Left ventricle myocardium superior (tissue), 1 donor: ENCODE measurements at places on chromosomes 2 and 18.

DNA sequence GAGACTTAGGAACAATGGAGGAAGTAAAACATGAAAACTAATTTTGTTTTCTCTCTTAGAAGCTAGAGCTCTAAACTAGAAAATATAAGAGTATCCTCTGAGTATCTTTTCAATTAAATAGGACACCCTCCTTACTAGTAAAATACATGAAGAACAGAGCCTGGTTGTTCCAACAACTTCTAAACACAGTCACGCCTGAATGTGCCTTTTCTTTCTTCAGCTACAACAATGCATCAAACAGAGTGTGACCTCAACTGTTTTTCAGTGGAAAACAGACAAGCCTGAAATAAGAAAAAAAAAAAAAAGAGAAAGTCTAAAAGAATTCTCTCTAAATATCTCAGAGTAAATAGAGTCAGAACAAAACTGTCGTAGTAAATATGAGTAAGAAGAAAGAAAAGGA lies 928.8 kb downstream of the CNTNAP5 start:
- no peak for DNase-seq

GRCh38 chr18:76564655-76565237 lies 69.7 kb upstream of the ZNF516 start:
- no peak for DNase-seq

GRCh38 chr2:135219226-135219625 lies 167.1 kb downstream of the RAB3GAP1 start:
- DNase-seq, result no peak

GRCh38 chr2:240655931-240656886 lies 26.5 kb downstream of the AQP12B start:
- no peak for DNase-seq

- peak; percentile 19 for DNase-seq
Measured at GRCh38 chr2:240789501-240790369, 30.3 kb downstream of the KIF1A start.

DNA sequence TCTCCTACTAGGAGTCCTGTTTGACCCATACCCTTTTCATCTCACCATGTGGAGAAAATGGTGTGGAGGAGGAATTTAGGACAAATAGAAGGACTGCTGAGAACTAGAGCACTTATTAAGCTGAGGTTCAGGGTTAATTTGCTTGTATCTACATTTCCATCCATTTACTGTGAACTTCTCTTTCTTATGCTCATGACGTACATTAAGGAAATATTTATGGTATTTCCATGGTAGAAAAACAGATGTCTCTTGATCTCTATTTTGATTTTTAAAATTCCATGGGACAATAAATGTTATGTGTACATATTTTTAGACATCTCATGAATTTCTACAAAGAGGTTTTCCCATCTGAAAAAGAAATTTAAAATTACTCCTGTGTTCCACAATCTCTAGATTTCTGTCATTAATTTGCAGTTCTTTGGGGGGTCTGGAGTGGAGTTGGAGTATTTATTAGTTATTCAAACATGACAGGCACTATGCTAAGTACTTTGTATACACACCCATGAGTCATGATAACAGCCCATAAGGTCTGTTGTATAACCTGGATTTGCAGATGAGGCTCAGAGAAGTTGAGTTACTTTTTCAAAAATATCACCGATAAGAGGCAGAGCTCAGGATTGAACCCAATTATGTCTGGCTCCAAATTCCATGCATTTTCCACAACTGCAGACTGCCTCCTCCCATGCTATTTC lies 112.6 kb downstream of the COPS8 start:
- DNase-seq, result no peak

- no peak for DNase-seq
Measured at GRCh38 chr2:182318466-182319220, 108.2 kb downstream of the PDE1A start.

DNA sequence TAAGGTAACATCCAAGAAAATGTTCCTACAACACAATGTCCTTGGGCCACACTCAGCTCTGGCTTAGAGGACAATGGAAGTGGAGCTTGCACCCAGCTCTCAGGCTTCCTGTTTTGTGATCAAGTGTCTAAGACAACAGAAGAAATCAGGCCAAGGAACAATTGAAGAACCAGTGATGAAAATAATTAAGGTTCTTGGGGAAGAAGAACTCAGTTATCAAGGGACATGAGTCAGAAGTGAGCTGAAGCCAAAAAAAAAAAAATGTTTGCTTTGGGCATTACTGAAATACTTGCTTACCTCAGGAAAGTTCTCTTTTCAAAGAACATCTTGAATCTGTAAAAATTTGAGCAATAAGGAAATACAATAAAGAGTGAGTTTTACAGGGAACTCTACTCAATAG lies 299.0 kb downstream of the FBXO15 start:
- DNase-seq, result no peak

DNA sequence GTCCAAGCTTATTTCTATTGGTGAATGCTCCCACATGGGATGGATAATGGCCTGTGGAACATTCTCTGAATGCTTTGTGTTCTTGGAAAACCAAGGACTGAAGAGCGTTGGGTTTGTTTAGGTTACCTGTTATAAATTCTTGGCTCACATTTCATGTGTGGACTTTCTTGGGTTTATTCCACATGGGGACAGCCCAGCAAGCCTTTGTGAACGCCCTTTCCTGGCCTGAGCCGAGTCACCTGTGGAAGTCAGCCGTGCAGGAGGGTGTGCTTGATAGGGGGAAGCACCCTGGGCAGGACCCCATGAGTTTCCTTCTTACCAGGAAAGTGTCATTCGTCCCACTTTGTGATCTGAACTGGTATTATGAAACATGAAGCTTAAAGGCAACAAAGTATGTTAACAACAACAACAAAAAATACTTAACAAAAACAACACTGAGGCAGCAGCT lies 4.1 kb downstream of the RAB31 start:
- DNase-seq, result no peak

DNA sequence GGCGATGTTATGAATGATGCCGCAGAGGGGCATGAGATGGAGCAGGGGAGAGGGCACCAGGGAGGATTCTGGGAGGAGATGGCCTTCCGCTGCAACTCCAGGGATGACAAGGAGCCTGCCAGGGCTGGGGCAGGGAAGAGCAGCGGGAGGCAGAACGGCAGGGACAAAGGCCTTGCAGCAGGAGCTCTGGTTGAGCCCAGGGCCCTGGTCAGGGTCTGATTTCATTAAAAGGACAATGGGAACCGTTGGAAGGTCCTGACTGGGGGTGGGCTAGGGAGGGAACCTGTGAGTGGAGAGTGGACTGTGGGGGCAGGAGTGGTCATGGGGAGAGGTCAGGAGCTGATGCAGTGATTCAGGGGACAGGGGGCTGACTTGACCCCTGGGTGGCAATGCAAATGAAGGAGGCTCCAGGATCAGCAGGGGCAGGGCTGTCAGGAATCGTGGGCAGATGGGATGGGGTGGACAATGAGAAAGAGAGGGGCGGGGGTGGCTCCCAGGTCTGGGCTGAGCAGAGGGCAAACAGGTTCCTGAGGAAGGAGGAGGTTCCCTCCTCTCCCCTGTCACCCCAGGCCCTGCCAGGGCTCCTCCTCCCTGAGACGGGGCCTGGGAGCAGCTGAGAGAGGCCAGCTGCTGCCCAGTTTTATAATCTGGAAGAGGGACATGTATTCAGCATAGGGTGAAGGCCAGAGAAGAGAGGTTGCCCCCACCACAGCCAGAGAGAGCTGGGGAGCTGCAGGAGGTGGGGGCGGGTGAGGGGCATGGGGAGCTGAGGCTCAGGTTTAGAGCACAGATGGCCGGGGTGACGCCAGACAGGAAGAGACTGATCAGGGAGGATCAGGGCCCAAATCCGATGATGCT lies 7.3 kb upstream of the DUSP2 start:
- DNase-seq, result peak; percentile 8

DNA sequence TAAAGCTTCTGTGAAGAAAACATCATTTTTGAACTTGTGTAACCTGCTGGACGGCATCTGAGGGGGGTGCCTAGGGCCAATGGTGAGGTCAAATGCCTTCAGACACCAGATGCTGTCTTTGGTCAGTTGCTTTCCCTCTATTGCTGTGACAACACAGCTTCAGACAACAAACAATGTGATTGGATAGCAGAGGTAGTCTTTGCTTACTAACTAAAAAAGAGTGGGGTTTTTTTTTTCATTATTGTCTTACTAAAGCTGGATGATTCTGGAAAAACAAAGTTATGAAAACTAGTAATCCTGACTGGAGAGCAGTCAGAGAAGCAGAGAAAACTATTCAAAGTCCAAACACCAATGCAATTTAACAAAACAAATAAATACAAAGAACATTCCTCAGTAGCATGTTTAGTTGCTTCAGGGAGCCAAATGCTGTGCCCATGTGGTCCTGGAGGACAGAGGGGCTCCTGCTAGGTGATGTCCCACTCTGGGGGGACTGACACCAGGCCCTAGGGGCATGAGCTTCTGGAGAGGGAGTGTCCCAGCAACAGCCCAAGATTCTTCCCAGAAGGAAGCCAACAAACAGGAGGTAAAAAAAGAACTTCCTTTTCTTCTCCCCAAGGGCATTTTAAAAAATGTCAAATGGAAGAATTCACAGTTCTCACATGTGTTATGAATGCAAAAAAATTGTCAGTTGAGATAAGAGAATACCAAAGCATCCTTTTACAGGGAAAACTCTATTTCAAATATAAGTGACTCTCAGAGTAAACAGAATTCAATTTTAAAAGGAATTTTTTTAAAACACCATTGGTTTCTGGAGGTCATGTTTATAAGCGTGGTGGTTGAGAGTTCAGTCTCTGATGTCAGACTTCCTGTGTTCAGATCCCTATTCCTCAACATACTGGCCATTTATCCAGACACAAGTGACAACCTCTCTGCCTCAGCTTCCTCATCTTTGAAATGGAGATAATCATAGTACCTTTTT lies 181.1 kb upstream of the PGAP1 start:
- DNase-seq, result peak; percentile 55

DNA sequence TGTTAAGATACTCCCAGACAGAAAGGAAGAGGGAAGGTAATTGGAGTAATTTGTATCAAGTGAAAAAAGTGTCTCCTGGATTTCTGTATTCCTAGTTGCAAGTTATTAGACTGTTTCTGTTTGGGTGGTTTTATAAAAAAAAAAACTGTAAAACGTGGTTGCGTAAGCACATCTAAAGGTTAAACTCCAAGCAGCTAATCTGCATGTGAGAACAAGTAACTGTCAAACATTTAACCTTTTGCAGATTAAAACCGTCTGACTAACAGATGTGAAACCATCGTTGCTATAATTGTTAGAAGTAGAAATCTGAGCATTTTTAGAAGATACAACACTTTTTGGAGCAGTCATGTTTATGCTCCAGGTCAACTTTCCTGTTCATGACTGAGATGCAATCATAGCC lies 72.3 kb downstream of the AFF3 start:
- DNase-seq, result no peak

GRCh38 chr18:49935215-49935614 lies 121.9 kb upstream of the ACAA2 start:
- no peak for DNase-seq

DNA sequence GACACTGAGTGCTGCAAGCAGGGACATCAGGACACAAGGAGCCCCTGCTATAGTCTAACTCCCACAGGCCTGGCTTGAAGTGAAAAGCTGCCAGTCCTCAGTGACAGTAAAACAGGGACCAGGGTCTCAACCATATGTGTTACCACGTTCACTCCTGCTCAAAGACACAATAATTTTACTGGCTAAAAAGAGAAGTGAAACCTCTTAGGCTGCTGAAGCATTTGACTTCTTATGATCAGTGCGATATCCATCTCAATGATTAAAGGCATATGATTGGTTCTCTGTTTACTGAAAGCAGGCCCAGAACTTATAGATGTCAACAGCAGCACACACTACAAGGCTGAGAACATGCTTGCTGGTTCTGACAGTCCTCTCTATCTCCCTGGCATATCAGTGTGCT lies 129.8 kb upstream of the LMAN1 start:
- no peak for DNase-seq

DNA sequence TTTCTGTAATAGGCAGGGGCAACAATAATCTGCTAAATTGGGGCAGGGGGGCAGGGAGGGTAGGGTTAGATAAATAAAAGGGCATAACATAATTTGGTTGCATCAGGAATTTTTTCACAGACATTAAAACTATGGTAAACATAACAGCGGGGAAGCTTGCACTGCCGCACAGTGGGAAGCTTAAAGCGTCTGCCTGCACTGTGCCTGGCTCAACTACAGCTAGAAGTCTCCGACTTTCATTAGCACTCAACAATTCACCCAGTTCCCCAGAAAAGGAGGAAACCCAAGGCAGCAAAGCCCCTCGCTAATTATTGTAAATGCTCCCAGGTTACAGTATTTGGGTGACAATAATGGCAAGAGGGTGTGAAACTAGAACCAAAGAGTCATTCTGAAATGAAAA lies 562.9 kb downstream of the ARHGAP15 start:
- no peak for DNase-seq
